ENCODE measurements at places on chromosomes 11 and 22.

- no peak for DNase-seq
Observed at GRCh38 chr22:44373234-44373633, 60.5 kb upstream of the SHISAL1 start.

GRCh38 chr11:20790622-20791021 lies 121.2 kb downstream of the NELL1 start:
- DNase-seq = no peak

GRCh38 chr11:10641912-10642697 lies 51.5 kb downstream of the IRAG1 start:
- no peak for DNase-seq

- DNase-seq = no peak
Observed at GRCh38 chr11:123547180-123547579, 107.2 kb downstream of the SCN3B start.
